Thoracic aorta (tissue), 2 donors: ENCODE measurements at places on chromosomes 5 and 9.

DNA sequence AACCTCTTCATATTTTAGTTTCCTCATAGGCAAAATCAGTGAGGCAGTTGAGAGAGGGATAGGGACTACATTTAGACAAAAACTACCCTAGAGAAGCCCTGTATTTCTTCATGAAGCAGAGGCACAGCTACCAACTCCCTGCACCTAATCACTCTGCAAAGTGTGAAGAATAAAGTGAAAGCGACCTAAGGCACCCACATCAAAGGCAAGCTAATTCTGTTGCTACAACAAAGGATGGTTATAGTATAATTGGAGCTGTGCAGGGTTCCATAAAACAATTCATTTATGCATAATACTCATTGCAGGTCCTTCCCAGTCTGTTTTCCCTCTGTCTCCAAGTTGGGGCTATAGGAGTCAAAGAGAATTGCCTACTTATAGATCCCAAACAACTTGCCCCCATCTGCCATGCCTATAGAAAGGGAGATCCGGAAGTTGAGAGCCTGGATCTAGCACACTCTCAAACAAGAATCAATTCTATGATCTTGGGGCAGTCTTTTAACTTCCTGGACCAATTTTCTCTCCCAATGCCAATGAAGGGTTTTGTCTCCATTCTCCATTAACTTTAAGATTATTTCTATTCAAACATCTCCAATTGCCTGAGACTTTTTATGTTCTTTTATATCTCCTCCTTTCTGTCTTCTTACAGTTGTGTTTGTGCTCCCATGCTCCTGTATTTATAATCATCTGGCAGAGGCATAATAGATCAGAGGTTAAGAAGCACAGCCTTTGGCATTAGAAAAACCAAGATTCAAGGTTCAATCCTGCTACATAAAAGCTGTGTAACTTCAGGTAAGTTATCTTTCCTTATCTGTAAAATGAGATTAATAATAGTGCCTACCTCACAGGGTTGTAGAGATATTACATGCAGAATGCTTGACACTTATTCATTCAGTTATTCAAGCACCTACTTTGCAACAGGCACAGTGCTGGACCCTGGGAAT, 56.0 kb upstream of the PTGER4 start:
- no peak for DNase-seq

GRCh38 chr5:116763987-116764866, 189.6 kb upstream of the SEMA6A start:
- DNase-seq = no peak

DNA sequence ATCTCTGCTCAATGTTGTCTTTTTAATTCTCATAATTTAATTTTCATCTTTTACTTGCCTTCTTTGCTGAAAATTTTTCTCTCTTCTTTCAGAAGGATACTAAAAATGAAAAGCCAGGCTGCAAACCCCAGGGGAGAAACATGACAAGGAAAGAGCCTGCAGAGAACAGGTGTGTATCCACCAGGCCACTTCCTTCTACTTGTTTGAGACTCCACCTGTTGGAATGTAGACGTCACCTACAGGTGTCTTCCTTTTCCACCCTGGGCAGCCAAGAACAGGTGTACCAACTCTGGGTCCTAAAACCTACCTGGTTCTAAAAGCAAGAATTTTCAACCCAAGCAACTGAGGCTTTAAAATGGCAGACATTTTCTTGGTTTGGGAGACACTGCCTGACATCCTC, 166.8 kb downstream of the ATP10B start:
- no peak for DNase-seq

DNA sequence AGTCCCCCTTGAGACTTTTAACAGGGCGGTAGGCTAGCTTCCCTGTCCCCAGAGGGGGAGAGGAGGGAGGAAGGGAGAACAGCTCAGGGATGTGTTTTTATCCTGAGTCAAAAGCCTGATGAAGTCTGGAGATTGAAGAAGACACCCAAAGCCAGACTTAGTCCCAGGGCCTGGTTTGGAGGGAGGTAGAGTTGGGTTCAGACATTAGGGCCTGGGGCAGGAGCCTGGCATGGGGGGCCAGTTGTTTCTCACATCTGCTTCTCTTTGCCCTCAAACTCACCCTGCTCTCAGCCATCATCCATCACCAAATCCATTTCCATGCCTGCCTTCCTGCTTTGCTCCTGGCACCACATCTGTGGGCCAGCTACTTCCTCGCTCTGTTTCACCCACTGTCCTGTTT, 2.9 kb downstream of the MYORG start:
- DNase-seq = no peak

GRCh38 chr5:20420991-20421595, 433.1 kb upstream of the CDH18 start:
- DNase-seq = no peak

- no peak for DNase-seq
These were observed 38.7 kb upstream of the ANKRD34B start for GRCh38 chr5:80608731-80609130.

DNA sequence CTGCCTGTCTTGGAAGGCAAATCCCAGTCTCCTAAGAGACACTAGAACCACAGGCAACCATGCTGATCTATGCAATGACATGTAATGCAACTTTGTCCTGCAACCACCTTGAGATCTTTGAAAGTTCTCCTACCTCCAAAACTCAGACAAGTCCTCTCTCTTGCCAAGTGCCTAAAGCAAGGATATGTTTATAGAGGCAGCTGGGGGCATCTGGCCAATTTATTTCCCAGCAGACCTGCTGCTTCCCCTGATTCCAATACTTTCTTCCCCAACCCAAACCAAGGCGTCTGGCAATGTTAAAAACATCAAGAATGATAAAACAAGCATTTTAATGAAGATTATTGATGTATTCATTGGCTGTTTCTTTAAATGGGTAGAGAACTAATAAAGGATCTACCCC, 138.4 kb downstream of the DOCK8 start:
- no peak for DNase-seq

DNA sequence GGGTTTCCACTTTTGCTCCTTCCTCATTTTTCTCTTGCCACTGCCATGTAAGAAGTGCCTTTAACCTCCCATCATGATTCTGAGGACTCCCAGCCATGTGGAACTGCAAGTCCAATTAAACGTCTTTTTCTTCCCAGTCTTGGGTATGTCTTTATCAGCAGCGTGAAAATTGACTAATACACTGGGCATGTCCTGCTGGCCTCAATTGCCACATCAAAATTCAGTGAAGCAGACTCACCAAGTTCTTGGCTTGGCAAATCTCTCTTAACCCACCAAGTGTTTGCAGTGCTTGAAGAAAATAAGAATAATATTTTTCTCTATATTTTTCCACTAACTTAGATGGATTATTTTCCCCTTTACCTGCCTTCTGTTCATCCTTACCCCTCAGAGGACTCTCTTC, 212.0 kb downstream of the BRINP1 start:
- DNase-seq = no peak

DNA sequence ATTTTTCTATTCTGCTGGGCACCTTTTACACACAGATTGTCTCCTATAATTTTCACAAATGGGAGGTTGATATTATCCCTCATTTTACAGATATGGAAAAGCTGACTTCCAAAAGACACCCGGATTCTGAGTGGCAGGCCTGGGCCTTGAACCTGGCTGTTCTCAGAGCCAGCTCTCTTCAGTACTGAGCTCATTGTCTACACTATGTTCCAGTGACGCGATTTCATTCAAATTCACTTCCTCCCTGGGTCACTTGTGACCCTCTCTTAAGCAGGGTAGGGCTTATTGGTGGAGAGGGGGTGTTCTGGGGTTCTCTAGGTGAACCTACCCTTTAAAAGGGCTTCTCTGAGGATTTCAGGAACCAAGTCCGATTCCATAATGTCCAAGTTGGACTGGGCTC, 70.2 kb downstream of the ANKRD33B start:
- no peak for DNase-seq

- DNase-seq = no peak
These were observed 66.4 kb downstream of the POU5F2 start for GRCh38 chr5:93674866-93675459.

- DNase-seq = no peak
These were observed 147.6 kb downstream of the KIAA0825 start for GRCh38 chr5:94470802-94471201.

DNA sequence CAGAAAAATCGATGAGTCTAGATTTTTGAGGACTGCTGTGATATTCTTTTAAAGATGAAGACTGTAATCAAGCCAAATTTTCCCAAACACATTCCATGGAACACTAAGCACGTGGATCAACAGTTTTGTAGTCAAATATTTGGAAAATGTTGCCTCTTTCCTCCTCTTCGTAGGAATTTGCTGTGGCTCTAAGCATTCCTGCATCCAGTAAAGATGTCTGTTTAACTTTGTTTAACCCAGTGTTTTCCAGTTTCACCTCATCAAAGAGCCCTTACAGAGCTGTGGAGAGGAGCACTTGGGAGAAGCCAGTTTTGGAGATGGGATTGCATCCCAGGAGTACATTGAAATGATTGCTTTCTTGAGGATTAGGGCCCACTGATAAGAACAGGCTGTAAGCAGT, 58.9 kb downstream of the INSYN2B start:
- DNase-seq = no peak

- DNase-seq = no peak
These were observed 107.6 kb downstream of the SYK start for GRCh38 chr9:90909225-90909624.

GRCh38 chr5:139182528-139183296, 15.5 kb downstream of the SIL1 start:
- no peak for DNase-seq

GRCh38 chr9:128523199-128523925, 18.8 kb downstream of the GLE1 start:
- DNase-seq = no peak

DNA sequence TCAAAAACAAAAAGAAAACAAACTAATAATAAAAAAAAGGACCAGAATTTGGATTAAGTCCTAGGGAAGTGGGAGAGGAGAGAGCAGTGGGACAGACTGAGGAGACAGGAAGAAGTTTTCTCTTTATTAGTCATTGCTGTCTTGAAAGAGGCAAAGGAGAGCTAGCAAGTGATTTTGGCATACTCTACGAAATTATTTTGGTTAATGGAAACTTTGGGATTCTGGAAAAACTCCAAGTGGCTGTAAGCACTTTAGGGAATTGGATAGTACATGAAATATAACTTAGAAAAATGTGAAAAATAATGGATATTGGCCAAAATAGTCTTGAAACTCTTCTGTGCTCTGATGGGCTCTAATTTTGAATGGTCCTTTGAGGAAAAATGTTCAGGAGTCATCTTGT, 1641.8 kb upstream of the WWC1 start:
- DNase-seq = no peak

DNA sequence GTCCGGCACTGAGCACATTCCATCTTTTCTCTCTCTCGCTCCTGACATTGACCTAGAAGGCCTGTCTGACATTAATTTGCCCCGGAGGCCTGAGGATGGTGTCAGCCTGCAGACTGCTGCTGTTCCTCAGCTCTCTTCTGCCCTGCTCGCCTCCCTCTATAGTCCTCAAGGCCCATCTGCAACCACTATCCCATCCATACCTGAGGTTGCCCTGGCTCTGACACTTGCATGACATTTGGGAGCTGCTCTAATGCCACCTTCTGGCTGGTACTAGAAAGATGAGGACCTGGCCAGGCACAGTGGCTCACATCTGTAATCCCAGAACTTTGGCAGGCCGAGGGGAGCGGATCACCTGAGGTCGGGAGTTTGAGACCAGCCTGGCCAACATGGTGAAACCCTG, 38.6 kb upstream of the GGTA1 start:
- DNase-seq = no peak
